ENCODE measurements at places on chromosomes 13 and 19.

- peak; percentile 21 for DNase-seq
Observed at GRCh38 chr13:50594276-50595051, 249.0 kb downstream of the DLEU7 start.

GRCh38 chr19:8120636-8121480, 28.5 kb downstream of the FBN3 start:
- DNase-seq = no peak

GRCh38 chr19:57016076-57016475, 103.7 kb upstream of the USP29 start:
- no peak for DNase-seq

DNA sequence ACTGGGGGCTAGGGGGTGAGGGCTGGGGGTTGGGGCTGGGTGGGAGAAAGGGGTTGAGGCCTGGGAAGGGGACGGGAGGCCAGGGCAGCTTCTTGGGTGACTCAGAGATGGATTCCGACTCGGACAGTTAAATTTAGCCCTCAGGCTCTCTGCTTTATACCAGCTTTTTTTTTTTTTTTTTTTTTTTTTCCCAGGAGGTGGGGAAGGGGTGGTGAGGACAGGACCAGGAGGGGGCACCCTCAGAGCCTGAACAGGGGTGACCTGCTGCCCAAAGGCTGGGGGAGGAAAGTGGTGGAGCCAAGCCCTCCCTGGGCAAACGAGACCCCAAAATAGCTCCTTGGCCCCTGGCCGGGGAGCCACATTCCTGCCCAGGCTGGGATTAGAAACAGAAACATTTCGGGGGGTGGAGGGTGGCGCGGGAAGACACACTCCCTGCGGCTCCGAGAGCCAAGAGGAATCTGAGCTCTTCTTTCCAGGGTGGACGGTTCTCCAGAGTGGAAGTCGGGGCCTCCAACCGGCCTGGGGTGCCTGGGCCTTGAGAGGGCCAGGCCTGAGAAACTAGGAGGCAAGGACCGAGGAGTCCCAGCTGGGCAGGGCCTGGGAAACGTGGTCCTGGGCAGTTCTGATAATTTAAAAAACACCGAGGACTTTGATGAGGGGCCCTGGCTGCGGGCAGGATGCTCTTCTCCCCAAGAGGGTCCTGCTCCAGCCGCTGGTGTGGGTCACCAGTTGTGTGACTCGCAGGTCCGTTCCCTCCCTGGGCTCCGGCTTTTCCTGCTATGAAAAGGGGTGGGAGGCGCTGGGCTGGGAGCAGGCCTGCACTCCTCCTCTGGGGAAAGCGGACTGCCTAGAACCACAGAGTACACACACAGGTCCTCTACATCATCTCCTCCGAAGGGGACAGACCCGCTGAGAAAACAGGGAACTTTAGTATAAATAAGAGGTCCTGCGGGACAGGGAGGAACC, 813 bp upstream of the DMPK start:
- DNase-seq = no peak

- DNase-seq = peak; percentile 73
Observed at GRCh38 chr19:511101-511851, 4.0 kb downstream of the TPGS1 start.

- DNase-seq = no peak
Observed at GRCh38 chr19:6263735-6264444, 15.9 kb downstream of the MLLT1 start.

DNA sequence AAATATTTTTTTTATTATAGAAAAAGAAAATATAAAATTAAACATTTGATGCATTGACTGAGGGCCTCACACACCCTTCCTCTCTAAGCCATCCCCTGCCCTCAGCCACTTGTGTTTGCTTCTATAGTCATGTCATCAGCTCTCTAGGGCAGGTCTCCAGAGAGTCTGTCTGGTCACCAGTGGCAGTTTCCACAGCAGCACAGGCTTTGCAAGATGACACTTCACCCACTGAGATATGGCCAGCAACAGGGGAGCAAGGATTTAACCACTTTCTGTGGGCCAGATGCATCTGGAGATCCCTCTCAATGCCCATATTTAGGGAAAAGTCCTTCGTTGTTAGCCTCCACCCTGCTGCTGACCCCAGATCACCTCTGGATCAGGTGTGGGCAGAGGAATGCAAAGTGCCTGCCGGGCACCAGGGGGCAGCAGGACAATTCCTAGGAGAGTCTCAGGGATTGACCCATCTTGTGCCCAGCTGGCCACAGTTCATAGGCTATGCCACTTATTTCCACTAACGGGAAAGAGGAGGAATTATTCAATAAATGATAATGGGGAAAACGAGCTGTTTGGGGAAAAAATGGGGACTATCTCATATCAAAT, 4.8 kb downstream of the ABCC4 start:
- DNase-seq = no peak

Measured in activated T-cell treated with anti-CD3 and anti-CD28 coated beads for 48 hours (primary cell).